ENCODE measurements at places on chromosomes 2 and 18. TPM values are rescaled to one million over a fixed set of nuclear protein-coding genes. Genes with fewer than 3 reads are reported as not detected.

GRCh38 chr2:105368759-105369408, 30.0 kb downstream of the FHL2 start:
- no peaks in the 10 kb centered on the region for H3K36me3 ChIP-seq
- no peak overlapping the region for H3K27ac ChIP-seq
- DNase-seq, result no peak
- no peak overlapping the region for H3K4me3 ChIP-seq
- no peaks in the 10 kb centered on the region for H3K27me3 ChIP-seq

DNA sequence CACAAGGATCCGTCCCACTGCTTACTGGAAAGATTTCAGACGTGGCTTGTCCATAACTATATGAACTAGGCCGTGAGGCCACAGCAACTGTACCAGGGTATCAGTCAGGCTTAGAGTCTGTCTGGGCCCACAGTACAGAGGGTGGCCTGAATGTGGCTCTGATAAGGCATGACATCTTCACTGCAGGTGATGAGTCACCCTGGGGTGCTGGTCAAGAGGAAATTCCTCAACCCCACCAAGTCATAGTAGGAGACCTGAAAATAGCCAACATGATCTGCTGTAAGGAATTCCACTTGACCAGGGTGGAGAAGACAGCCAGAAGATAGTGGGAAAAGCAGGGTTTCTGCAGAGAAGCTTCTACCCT, 107.7 kb downstream of the INHBB start:
- H3K4me3 ChIP-seq, result no peak overlapping the region
- no peak for DNase-seq
- no peaks in the 10 kb centered on the region for H3K36me3 ChIP-seq

DNA sequence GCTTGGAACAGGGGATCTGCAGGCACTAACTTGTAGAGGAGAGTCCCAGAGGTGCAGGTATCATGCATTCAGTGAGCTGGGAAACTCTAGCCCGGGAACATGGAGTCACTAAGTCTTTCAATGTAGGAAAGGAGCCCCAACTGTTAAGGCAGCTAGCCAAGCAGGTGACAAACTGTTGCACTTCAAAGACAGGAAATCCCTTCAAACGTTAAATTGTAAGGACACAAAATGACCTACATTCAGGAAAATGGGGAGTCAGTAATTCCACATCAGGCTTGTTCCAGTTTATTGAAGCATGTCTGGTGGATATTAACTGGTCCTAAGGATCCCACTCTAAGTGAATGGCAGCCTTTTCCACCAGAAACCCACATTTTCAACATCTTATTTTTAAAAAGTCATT, 364.5 kb downstream of the MTX2 start:
- no peaks in the 10 kb centered on the region for H3K27me3 ChIP-seq
- no peak for DNase-seq
- no peak overlapping the region for H3K27ac ChIP-seq
- H3K36me3 ChIP-seq, result no peaks in the 10 kb centered on the region

DNA sequence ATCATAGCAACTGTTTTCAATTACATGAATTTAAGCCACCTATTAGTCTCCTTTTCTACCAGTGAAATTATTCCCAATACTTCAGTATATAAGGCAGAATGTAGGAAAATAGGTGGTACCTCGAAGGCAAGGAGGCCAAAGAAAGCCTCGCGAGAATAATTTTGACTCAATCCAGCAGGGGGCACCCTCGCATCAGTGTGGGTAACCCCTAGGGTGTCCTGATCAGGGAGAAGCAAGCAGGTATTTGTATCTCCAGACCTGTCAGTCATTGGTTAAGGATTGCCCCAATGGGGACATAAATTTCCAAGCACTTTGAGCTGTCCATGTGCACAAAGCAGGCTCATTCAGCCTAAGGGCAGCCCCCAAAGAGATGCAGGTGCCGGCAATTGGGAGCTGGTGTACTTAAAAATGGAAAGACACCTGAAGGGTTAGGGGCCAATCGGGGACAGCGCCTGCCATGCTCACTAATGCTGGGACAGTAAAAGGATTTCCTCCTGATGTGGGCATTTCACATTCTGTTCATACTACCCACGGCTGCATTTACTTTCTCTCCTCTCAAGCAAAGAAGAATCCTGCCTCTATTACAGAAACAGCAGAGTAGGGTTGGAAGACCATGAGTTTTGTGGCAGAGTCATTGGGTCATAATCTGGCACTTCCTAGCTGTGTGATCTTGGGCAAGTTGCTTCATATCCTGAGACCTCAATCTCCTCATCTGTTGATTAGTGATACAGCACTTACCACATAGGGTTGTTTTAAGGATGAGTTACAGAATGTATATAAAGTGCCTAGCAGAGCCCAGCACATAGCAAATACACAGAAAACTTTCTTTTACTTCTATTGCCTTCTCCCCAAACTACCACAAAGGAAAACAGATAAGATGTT, 136.1 kb downstream of the ICOS start:
- no peaks in the 10 kb centered on the region for H3K4me1 ChIP-seq
- no peak overlapping the region for H3K4me3 ChIP-seq
- no peaks in the 10 kb centered on the region for H3K36me3 ChIP-seq
- H3K27me3 ChIP-seq, result no peaks in the 10 kb centered on the region
- DNase-seq, result no peak
- H3K27ac ChIP-seq, result no peak overlapping the region

- no peak overlapping the region for H3K27ac ChIP-seq
- DNase-seq, result no peak
- no peaks in the 10 kb centered on the region for H3K27me3 ChIP-seq
- no peaks in the 10 kb centered on the region for H3K36me3 ChIP-seq
Measured at GRCh38 chr18:4181882-4182568, 273.1 kb downstream of the DLGAP1 start.

DNA sequence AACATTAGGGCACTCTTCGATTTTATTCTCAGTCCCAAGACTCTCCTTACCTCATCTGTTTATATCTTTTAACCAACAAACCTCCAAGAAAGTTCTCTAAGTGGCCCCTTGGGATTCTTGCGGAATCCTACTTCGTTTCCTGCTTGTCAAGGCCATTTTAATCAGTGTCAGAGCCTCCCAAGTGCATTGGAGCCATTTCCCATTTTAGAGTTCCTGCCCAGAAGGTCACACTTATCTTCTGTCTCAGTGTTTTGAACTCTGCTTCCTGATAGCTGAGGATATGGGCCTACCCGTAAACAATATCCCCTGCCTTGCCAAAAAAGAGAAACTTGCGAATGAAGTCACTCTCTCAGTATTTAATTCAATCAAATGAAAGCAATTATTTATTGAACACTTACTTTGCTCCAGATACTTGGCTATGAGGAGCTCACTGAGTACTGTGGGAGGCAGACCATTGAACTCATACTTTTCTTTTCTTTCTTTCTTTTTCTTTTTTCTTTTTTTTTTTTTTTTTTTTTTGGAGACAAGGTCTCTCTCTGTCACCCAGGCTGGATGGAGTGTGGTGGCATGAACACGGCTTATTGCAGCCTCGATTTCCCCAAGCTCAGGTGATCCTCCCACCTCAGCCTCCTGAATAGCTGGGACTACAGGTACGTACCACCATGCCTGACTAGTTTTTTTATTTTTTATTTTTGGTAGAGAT, 5.7 kb upstream of the NOSTRIN start:
- no peaks in the 10 kb centered on the region for H3K4me1 ChIP-seq
- DNase-seq, result no peak
- no peaks in the 10 kb centered on the region for H3K36me3 ChIP-seq
- H3K4me3 ChIP-seq, result no peak overlapping the region

GRCh38 chr18:41940506-41941215, 14.4 kb upstream of the PIK3C3 start:
- no peak for DNase-seq
- H3K27ac ChIP-seq, result no peak overlapping the region
- no peaks in the 10 kb centered on the region for H3K27me3 ChIP-seq
- no peaks in the 10 kb centered on the region for H3K36me3 ChIP-seq
- no peaks in the 10 kb centered on the region for H3K4me1 ChIP-seq
- H3K4me3 ChIP-seq, result no peak overlapping the region

DNA sequence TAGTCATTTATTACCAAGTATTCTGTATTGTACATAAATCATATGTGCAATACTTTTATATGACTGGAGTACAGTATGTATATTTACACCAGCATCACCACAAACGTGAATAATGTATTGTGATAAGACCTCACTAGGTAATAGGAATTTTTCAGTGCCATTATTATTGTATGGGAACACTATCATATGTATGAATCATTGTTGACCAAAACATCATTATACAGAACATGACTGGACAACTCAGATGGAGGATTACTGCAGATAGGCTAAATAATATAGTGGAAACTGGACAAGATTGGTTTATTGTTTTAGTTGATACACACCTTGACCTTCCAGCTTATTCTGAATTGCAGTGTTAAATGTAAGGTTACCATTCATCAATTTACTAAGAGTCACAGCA, 33.4 kb downstream of the VAPA start:
- no peak overlapping the region for H3K27ac ChIP-seq
- no peaks in the 10 kb centered on the region for H3K27me3 ChIP-seq

- H3K4me1 ChIP-seq, result no peaks in the 10 kb centered on the region
- no peaks in the 10 kb centered on the region for H3K36me3 ChIP-seq
- H3K4me3 ChIP-seq, result no peak overlapping the region
- no peak overlapping the region for H3K27ac ChIP-seq
- DNase-seq, result no peak
Measured at GRCh38 chr2:178949151-178949550, 100.8 kb downstream of the CCDC141 start.

- no peaks in the 10 kb centered on the region for H3K27me3 ChIP-seq
- H3K4me3 ChIP-seq, result no peak overlapping the region
- no peaks in the 10 kb centered on the region for H3K36me3 ChIP-seq
- H3K4me1 ChIP-seq, result no peaks in the 10 kb centered on the region
Measured at GRCh38 chr2:120404941-120405758, 59.2 kb downstream of the INHBB start.

DNA sequence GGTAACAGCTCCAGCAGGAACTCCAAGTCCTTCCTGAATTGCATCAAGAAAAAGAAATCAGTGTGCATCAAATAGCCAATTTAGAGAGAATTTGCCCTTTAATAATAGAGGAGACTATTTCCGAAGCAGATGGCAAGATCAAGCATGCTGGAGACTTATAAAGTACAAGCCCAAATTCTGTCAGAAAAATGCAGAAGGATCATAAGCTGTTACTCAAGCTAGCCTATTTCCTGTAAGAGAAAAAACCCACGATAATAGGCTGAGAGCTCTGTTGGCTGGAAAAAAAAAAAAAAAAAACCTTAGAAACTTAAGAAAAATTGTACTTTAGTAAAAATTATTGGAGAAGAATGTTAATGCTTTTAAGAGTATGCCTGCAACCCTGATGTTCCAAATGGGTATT, 24.4 kb upstream of the ITM2C start:
- no peaks in the 10 kb centered on the region for H3K27me3 ChIP-seq
- DNase-seq, result no peak
- H3K27ac ChIP-seq, result no peak overlapping the region
- no peak overlapping the region for H3K4me3 ChIP-seq
- H3K4me1 ChIP-seq, result no peaks in the 10 kb centered on the region

DNA sequence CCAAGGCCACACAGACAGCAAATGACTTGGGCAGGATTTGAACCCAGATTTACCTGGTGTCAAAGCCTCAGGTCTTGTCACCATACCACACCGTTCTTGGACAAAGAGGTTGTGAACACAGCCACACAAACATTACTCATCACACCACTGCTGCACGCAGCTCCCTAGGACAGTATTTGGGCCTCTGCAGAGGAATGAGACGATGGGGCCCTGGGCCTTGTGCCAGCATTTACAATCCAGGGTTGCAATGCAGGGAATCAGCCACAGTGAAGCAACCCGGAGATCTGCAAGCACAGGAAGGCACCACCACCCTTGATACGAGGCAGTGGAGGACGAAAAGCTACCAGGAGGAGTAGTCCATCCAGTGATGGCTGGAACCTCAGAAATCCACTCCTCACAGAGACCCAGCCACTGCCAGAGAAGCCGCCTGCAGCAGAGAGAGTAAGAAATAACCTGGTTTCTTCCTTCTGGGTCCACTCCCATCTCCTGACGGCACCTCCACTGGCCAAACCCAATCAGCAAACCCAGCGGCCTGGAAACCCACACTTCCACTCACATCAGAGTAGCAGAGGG, 3.7 kb upstream of the MTCL1 start:
- no peaks in the 10 kb centered on the region for H3K36me3 ChIP-seq
- no peak for DNase-seq
- no peak overlapping the region for H3K4me3 ChIP-seq
- H3K27ac ChIP-seq, result no peak overlapping the region
- no peaks in the 10 kb centered on the region for H3K4me1 ChIP-seq

GRCh38 chr2:43078781-43079755, 147.3 kb downstream of the ZFP36L2 start:
- H3K36me3 ChIP-seq, result no peaks in the 10 kb centered on the region
- H3K27me3 ChIP-seq, result no peaks in the 10 kb centered on the region
- DNase-seq, result no peak
- no peak overlapping the region for H3K4me3 ChIP-seq
- H3K27ac ChIP-seq, result no peak overlapping the region

DNA sequence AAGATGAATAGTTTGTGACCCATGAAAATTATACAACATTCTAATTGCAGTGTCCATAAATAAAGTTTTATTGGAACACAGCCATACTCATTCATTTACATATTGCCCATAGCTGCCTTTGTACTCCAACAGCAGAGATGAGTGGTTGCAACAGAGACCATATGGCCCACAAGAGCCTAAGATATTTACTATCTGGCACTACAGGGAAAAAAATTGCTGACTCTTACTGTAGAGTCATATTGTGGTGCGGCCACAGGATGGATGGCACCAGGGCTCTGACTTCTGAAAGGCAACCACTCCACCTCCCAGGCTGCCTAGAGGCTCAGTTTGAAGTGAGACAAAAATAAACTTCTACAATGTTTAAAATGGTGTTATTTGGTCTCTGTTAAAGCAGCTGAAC, 404.0 kb upstream of the ATP5MC3 start:
- H3K4me3 ChIP-seq, result no peak overlapping the region
- no peak overlapping the region for H3K27ac ChIP-seq
- no peak for DNase-seq
- no peaks in the 10 kb centered on the region for H3K4me1 ChIP-seq
- H3K36me3 ChIP-seq, result no peaks in the 10 kb centered on the region

- H3K4me1 ChIP-seq, result no peaks in the 10 kb centered on the region
- no peaks in the 10 kb centered on the region for H3K27me3 ChIP-seq
- H3K36me3 ChIP-seq, result no peaks in the 10 kb centered on the region
Measured at GRCh38 chr2:36918307-36918706, 48.0 kb downstream of the STRN start.

The PTH2R gene
- not detected for total RNA-seq

The ERICH2 gene
- total RNA-seq, result not detected

The PNKD gene
- total RNA-seq, result 47.8 TPM

The FBXO41 gene
- total RNA-seq, result 0.29 TPM

The CLEC4F gene
- total RNA-seq, result 2.4 TPM

The KIAA2012 gene
- 0.26 TPM for total RNA-seq

The RAD51AP2 gene
- not detected for total RNA-seq

The KANSL3 gene
- total RNA-seq, result 56.8 TPM

The LRATD1 gene
- total RNA-seq, result 5.1 TPM
